GDM1 (cell line): ENCODE measurements at places on chromosomes 1 and 21.

- no peak for DNase-seq
Observed at GRCh38 chr1:226492426-226493137, 56.0 kb upstream of the STUM start.

DNA sequence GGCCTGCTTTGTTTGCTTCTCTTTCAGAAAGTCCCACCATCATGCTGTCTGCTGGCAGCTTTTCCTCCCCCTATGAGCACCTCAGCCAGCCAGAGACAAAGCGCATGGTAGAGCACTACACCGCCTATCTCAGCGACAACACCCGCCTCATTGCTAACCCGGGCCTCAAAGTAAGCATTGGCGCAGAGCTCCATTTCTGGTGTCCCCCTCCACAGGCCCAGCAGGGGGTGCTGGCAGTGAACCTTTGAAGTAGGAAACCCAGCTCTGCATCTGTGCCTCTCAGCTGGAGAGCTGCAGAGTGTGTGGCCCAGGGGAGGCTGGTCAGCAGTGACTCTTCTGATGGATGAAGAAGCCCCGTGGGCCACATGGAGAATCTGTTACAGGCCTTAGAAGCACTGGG, 81.2 kb upstream of the RAVER2 start:
- no peak for DNase-seq

DNA sequence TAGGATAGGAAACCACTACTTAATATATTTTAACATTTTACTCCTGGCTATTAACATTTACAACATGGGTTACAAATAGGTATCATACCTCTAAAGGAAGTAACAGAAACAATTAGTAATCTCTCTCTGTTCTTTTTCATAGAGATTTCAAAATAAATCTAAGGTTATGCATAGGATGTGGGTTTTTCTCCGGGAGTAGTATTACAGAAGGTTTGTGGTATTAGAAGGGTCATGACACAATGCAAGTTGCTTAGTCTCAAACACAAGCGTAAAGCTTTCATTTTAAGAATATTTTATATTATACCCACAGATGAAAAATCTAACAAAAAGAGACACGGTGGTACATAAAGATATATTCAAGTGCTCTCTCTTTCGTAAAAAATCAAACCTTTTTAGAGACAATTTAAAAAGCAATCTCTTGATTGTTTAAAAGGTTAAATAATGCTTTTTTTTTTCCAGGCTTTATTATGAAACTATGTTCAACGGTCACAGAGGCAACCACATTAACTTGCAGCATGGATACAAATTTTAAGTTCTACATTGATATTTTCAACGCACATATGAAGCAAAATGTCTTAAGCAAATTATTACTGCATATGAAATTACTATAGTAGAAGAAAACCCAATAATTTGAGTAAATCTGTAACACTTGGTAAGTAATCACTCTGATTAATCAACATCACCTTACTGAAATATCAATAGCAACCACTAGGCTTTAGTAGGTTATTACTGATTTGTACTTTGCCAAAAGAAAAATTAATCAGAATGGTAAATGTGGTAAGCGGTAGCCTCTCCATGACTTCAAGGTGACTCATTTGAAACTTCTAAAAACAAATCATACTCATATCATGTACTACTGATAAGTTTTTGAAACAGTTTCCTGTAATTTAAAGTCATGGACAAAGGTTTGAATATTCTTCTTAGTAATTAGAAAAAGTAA, 97.4 kb upstream of the GFI1 start:
- no peak for DNase-seq

- no peak for DNase-seq
Observed at GRCh38 chr1:81834921-81835698, 34.4 kb downstream of the ADGRL2 start.

DNA sequence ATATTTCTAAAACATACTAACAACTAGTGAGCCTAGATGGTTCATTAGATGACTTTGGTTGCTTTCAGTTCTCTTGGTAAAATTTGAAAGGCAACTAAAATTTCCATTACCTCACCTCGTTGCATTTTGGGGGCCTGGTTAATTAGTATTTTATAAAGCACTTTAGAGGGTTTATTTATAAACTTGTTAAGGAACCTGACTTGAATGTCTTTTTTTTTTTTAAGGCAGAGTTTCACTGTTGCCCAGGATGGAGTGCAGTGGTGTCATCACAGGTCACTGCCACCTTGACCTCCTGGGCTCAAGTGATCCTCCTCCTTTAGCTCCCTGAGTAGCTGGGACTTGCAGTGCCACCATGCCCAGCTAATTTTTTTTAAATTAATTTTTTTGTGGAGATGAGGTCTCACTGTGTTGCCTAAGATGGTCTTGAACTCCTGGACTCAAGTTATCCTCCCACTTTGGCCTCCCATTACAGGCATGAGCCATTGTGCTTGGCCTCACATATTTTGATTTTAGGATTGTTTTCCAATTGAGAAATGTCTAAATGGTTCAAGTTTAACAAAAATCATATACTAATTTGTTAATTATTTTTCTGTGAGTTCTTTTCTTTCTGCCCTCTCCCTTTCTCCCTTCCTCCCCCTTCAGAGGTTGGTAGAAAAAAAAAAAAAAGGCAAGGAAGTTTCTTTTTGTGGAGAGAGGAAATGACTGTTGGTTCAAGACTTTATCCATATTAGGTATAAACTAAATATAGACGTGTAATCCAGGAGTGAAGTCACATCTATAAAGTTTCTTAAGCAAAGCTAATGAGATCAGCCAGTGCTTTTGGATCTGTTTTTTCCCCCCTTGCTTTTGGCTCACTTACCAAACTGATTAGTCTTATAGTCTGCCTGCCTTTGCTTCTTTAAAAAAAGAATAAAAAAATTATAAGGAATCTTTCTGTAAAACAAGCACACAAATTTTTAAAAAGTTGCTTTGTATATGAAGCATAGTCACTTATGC, 24.7 kb downstream of the CLIC4 start:
- peak; percentile 51 for DNase-seq

DNA sequence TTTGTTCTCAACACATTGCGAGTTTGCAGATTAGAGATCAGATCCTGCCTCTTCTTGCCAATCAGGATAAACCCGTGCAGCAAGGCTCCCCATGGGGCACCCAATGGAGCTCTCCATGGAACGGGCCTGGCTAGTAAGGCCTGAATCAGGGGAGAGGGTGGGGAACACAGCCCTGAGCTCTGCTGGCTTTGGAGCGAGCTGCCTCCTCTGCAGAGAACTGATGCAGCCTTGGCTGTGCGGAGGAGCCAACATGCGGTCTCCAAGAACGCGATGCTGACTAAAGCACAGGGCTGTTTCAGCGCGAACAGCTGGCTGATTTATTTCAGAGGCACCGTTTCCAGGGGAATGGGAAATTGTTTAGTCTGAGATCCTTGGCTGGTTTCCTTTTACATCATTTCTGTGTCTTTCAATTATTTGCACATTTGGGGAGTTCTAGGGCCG, 139.7 kb downstream of the TSEN15 start:
- DNase-seq: no peak

GRCh38 chr1:82614090-82614489, 813.4 kb downstream of the ADGRL2 start:
- DNase-seq: no peak

DNA sequence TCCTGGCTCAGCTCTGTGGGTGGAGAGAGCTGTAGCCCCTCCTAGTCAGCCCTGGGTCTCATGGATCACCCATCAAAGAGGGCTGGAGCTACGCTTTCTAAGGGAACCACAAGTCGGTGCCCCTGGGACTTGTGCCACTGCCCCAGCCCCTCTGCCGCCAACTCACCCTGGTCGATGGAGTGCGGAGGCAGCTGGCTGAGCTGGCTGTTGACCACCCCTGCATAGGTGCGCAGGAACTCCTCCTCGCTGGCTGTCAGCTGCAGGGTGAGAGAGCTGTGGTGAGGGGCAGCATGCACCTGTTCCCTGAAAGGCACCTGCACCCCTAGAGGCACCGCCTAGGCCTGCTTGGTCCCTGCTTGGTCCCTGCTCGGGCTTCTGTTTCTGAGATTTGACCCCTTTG, 39.0 kb downstream of the CTNNBIP1 start:
- no peak for DNase-seq

DNA sequence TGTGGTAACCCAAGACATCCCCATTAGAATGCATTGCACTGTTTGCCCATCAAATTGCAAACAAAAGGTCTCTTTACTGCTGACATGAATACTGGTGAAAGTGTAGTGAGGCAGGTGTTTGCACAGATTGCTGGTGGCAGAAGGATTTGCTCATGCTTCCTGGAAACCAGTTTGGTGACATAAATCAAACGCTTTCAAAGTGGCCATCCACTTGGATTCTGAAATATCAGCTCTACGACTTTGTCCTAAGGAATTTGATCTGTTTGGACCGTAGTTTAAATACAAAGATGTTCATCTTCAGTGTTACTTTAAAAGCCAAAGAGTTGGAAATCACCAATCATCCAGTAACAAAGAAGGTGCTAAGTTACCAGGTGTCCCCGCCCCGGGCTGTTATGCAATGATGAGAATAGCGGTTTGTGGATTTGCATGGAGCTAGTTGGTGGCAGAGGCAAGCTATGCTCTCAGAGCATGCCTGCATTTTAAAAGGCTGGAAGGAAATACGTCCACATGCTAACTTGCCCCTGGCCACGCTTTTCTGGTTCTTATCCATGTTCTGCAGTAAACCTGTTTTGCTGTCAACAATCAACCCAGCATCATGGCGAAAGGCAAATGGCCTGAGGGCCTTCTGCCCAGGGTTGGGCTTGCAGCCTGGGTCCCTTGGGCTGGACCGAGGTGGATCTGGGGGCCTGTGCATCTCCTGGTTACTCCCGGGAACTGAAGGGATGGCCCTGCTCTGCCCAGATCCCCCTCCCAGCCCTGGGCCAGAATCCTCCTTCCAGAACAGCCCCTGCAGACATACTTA, 49.2 kb downstream of the UMODL1 start:
- no peak for DNase-seq

GRCh38 chr1:43954036-43954435, 7.3 kb downstream of the IPO13 start:
- DNase-seq: no peak

- no peak for DNase-seq
Observed at GRCh38 chr1:227622739-227623475, 59.6 kb downstream of the ZNF678 start.

GRCh38 chr1:27785781-27786455, 12.9 kb downstream of the STX12 start:
- no peak for DNase-seq

DNA sequence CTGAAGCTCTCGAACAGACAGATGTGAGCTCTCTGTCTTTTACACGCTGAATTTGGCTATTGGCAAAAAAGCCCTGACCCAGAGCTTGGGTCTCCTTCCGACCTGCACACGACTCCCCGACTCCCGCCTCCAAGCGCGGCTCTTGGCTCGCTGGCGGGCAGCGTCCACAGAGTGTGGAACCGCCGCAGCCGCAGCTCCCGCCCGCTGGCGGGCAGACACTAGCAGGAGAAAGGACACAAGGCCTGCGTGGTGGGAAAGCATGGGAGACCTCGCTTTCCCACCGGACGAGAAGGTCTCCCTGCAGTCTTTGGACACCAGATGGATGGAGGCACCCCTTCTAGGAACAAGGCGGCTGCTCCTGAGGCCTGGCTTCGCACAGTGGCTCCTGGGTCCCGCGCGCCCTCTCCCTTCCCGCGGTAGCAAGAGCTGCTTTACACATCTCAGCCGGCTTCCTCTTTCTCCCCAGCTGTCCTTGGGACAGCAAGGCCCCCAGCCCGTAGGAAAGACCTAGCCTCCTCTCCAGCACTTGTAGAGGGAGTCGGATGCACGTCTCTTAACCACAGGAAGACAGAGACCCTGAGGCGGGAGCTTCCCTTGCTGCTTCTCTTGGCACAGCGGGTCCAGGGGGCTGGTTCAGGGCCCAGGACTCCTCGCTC, 92.1 kb downstream of the PRKAB2 start:
- DNase-seq: no peak

DNA sequence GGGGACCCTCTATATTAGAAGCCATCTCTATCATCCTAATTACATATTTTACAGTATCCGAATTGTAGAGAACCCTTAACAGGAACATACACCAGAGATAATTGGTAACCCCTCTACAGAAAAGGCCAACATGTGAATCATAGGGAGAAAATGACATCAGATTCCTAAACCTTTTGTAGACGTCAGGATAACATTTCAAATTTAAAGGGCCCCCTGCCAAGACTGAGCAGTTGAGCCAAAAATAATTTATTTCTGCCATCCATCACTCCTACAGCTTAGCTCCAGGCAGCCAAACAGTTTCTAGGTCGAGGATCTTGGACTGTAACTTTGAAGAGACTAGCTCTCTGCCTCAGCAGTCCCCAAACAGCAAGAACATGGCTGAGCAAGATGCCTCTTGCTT, 21.2 kb downstream of the ZNF697 start:
- no peak for DNase-seq

DNA sequence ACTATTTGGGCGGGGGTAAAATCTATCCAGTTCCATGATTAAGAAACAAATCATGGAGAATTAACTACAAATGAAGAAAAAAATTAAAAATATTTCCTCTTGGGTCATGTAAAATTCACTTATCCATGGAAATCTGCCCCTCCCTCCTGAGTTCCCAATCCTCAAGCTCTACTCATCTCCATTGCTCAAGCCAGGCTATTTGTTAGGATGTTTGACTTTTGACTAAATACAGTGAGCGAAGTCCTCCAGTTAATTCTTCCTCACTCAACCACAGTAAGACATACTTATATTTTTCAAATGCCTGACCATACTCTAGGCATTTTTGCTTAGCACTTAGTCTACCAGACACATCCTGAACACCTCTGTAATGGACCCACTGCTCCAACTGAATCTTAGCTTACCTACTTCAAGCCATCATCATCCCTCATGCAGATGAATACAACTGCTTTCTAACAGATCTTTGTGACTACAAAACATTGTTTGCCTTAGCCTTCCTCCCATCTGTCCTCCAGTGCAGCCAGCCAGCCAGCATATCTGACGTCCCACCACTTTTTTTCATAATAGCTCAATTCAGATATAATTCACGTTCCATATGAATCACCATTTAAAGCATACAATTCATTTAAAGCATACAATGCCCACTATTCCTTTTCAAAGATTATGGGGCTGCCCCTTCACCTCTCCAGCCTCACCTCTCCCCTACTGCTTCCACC, 154.2 kb downstream of the RERE start:
- no peak for DNase-seq

DNA sequence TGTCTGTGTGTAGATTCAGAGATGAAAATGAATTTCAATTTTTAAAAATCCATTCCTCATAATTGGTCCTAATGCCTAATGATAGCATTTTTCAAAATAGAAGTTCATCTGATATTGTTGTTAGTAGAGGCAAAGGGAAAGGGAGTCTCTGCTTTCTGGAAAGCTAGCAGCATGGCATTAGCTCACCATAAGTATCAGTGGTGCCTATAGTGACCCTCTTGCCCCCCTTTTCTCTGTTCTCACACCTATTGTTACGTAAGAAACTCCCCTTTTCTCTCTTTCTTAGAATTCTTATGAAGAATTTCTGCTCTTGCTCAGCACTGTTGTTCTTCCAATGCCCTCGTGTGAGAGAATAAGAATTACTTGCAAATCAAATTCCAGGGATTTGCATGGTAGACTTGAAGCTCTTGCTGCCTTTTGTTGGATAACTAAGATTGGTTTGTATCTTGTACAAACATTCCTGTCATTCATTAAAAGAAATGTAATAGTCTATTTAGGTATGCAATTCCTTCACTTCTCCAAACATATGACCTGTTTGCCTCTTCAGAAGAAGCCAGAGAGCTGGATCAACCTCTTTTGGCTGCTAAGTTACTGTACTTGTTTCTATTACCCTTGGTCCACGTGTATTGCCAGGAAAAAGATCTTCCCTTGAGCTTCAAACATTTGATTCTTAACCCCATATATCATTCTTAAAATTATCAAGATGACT, 69.2 kb upstream of the MAGI3 start:
- no peak for DNase-seq
